ENCODE measurements at places on chromosomes 1 and 21. TPM values are rescaled to one million over a fixed set of nuclear protein-coding genes. Genes with fewer than 3 reads are reported as not detected.

TMEM82 gene
- total RNA-seq: not detected

CLEC20A gene
- not detected for total RNA-seq

IL12RB2 gene
- total RNA-seq: 0.19 TPM

PYHIN1 gene
- total RNA-seq: not detected

SDC3 gene
- 44.7 TPM for total RNA-seq

FCN3 gene
- 0.32 TPM for total RNA-seq

ESPN gene
- total RNA-seq: not detected

AGT gene
- not detected for total RNA-seq

KDM1A gene
- total RNA-seq: 99.4 TPM

MTFR1L gene
- total RNA-seq: 21.5 TPM

SZRD1 gene
- total RNA-seq: 17.3 TPM

AJAP1 gene
- 0.13 TPM for total RNA-seq

CD52 gene
- not detected for total RNA-seq

SLC35F3 gene
- not detected for total RNA-seq

SPRR3 gene
- not detected for total RNA-seq

OLIG1 gene
- total RNA-seq: not detected

CYP4B1 gene
- 0.32 TPM for total RNA-seq

ACTL8 gene
- not detected for total RNA-seq

LDLRAD1 gene
- not detected for total RNA-seq

ADAMTS5 gene
- 0.06 TPM for total RNA-seq

AMY2A gene
- total RNA-seq: not detected

SPATA21 gene
- total RNA-seq: not detected

PRELP gene
- not detected for total RNA-seq

PGLYRP3 gene
- 0.16 TPM for total RNA-seq

SHISAL2A gene
- total RNA-seq: not detected
